CD4-positive, alpha-beta T cell treated with Interleukin-17A for 1 hour (primary cell): ENCODE measurements at places on chromosomes 12 and 14.

DNA sequence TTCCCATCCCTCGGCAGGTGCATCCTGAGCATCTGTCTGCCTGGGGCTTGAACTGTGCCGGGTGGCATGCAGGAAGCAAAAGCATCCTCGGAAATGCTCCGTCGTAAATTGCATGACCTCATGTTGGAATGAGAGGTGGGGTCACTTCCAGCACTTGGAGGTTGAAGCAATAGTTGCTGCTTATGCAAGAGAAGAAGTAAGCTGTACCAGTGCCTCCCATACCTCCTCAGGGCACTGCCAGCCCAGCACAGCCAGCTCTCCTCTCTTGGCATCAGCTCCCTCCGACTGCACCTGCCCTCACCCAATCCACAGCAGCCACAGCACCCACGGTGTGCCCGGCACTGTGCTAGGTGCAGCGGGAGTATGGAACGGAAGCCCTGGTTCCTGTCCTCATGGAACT lies 11.5 kb downstream of the TEAD4 start:
- no peak for DNase-seq

GRCh38 chr14:92768795-92769194 lies 20.4 kb upstream of the LGMN start:
- no peak for DNase-seq

- DNase-seq, result no peak
These were observed 16.8 kb downstream of the SLC8B1 start for GRCh38 chr12:113318046-113318656.

DNA sequence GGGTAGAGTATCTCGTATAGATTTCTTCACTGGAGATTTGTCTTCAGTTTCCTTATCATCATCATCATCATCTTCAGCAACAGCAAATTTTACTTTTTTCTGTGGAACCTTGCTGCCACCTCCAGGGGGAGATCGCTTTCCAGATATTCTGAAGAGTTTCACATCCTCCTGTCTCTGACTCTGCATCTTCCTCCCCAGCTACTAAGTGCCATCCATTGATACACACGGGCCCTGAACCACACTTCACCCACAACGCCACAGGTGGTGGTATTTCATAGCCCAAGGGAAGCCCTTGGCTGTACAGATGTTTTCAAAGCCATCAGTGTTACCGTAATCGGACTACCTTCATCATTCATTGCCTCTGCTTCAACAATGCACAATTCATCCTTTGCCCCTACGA lies 82.2 kb downstream of the PPP2R5C start:
- peak; percentile 79 for DNase-seq

DNA sequence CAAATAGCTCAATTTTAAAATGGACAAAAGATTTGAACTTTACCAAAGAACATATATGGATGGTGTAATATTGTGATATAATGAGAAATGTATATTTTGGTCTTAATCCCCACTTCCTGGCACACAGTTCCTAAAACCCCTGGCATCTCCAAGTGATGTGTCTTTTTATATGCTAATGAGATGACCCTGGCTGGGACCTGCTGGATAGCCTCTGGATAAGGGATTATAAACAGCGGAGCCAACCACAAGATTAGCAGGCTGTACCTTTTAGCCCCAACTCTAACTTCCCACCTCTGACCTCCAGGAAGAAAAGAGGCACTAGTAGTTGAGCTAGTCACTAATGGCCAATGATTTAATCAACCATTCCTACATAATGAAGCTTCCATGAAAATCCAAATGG lies 130.0 kb downstream of the DPF3 start:
- no peak for DNase-seq

GRCh38 chr12:108802101-108802961 lies 55.1 kb downstream of the SSH1 start:
- no peak for DNase-seq

DNA sequence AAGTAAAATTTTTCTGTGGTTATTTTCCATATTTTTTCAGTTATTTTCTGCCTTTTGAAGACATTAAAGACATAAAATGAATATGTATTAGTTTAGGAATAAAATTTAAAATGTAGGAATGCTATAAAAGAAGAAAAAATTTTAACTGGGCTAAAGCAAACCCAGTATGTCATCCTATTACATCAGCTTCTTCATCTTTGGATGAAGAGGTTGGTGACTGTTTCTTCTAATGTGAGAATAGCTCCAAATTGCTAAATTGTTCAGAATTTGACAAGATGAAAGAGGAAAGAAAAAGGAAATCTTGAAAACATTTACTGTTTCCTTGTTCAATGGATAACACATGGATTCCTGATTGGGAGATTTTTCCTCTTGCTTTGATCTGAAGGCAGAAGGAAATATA lies 52.7 kb upstream of the PZP start:
- DNase-seq, result no peak

DNA sequence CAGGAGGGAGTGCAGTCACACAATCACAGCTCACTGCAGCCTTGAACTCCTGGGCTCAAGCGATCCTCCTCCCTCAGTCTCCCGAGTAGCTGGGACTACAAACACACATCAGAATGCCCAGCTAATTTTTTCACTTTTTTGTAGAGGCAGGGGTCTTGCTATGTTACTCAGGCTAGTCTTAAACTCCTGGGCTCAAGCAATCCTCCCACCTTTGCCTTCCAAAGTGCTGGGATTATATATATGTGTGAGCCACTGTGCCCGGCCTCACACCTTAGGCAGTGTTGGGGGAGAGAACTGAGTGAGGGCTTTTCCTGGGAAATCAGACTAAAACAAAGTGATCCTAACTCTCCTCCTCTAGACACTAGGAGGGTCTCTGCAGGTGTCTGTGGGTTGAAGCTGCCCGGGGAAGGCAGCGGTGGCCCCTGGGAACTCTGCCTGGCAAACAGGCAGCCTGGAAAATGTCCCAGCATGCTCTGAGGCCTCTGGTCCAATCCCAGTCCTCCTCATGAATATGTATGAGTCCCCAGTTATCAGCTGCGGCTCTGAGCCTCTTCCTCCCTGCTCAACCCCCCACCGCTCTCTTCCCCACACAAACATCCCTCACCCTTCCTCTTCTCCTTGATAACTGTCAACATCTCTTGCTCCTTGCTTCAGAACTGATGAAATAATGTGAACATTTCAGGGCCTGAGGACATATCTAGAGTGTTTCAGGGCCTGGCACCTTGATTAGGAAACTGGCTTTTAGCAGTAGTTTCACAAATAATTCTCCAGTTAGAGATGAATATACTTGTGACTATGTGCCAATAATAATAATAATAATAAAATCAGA lies 7.9 kb upstream of the NAA25 start:
- DNase-seq, result no peak

- DNase-seq, result no peak
These were observed 45.9 kb upstream of the BDKRB2 start for GRCh38 chr14:96158735-96159134.

DNA sequence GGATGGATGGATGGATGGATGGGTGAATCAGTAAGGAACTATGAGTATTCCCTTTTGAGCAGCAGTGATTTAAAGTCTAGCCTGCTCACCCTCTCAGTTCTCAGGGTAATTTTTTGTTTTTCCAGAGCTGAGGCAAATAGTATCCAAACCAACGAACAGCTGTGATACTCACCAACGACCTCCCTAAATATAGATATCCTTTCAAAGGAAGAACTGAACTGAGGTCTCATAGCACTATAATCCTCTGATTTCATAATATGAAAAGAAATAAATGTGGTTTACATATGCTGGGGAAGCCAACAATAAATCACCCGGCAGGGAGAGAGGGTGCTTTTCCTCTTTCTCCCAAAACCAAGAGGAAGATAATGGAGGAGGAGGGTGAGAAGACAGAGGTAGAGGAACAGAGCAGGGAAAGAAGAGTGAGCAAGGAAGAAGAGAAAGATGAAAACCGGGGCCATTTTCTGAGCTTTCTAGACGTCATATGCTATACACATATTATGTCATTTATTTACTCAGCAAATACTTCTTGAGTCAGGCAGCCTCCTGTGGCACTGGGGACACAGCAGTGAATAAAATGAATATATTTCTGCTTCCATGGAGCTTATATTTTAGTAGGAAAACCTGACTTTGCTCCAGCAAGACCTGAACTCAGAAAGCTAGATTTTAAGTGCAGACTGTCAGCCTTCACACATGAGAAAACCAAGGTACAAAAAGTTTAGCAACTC lies 710.7 kb upstream of the TBX3 start:
- no peak for DNase-seq

GRCh38 chr14:63287666-63288483 lies 30.9 kb downstream of the GPHB5 start:
- DNase-seq, result no peak

- DNase-seq, result no peak
These were observed 8.2 kb downstream of the GNPNAT1 start for GRCh38 chr14:52783206-52783605.

DNA sequence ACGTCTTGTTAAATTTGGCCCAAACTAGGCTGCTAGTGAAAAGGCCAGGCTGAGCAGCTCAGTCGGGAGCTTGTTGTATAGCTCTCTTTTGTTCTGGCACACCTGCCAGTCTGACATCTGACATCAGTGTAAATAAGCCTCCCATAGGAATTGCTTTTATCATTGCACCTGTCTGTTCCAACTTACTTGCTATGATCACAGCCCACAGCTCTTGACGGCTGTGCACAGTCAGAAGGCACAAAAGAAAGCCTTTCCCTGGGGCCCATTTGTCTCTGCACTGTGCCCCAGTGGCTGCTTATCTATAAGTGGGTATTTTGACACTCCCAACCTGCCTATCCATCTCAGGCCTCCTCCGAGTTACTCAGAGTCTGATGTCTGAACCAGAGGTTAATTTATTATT lies 324.5 kb downstream of the NUAK1 start:
- DNase-seq, result no peak

DNA sequence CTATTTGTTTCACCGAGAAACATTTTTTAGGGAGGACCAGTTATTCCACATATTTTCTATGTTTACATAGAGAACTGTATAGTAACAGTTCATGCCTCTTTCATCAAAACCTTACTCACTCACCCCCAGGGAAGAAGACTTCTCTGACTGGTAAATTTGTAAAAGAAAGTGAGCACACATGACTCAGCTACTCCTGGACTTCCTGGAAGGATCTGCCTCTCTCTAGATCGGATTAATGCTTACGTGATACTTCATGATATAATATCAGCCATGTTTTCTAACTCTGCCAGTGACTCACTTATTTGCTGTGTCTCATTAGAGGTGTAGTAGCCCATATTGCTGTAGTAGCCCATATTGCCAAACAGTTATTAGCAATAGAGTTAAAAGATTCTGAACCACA lies 494.3 kb upstream of the ATXN7L3B start:
- no peak for DNase-seq

DNA sequence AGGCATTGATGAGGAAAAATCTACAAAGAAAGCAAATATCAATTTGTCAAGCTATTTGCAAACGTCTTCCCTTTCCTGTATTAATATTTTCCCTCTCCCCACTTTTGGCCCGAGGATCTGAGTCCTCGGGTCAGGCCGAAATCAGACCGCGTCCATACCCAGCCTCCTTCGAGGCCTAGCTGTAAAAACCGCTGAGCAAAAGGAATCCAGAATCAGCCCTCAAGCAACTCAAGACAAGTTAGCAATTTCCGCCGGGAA lies 353 bp upstream of the MAPK1IP1L start:
- no peak for DNase-seq

- peak; percentile 70 for DNase-seq
These were observed 42.3 kb upstream of the MDM1 start for GRCh38 chr12:68374307-68374982.

DNA sequence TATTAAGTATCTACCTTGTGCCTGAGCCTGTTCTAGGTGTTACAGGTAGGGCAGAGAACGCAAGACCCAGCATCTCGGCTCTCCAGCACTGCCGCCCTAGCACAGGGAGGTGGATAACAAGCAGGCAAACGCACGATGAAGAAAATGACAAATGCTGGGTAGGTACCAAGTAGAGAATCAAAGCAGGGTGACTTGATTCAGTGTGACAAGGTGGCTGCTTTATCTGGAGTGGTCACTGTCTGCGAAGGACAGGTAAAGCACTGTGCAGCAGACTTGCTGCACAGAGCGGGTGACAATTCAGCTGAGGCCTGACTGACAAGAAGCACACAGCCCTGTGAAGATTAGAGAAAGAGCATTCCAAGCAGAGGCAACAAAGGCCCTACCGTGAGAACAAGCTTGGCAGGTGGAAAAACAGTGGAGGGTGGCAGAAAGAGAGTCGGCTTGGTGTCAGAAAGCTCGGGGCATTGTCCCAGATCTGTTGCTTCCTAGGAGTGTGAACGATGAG lies 12.9 kb downstream of the PRKCH start:
- DNase-seq, result peak; percentile 58

DNA sequence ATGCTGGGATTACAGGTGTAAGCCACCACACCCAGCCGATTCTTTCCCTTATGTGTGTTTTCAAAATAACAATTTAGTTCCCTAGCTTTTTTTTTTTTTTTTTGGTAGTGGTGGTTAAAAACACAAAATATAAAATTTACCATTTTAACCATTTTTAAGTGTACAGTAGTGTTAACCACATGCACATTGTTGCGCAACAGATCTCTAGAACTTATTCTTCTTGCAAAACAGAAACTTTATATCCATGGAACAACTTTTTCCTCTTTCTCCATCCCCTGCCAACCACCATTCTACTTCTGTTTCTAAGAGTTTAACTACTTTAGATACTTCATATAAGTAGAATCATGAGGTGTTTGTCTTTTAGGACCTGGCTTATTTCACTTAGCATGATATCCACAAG lies 1.1 kb upstream of the NDUFA12 start:
- DNase-seq, result no peak

- DNase-seq, result peak; percentile 52
These were observed 26.6 kb downstream of the FBXO34 start for GRCh38 chr14:55297611-55298499.
